ENCODE measurements at places on chromosomes 1 and 21. TPM values are rescaled to one million over a fixed set of nuclear protein-coding genes. Genes with fewer than 3 reads are reported as not detected.

GRCh38 chr1:117590273-117590925 is 15.4 kb upstream of the TENT5C start:
- no peak for DNase-seq

- no peak for DNase-seq
Measured at GRCh38 chr1:58802640-58803399, 19.0 kb upstream of the JUN start.

- DNase-seq, result no peak
Measured at GRCh38 chr1:43540653-43541071, 10.0 kb downstream of the PTPRF start.

DNA sequence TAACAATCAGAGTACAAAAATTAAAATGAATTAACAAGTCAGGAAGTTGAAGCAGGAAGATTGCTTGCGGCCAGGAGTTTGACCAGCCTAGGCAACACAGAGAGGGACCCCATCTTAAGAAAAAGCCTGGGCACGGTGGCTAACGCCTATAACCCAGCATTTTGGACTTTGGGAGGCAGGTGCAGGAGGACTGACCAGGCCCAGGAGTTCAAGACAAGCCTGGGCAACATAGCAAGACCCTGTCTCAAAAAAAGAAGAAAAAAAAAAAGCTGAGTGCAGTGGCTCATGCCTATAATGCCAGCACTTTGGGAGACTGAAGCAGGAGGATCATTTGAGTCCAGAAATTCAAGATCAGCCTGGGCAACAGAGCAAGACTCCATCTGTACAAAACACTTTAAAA is 38.5 kb downstream of the TESK2 start:
- DNase-seq, result no peak

CELSR2 gene
- total RNA-seq, result 1.6 TPM

IKBKE gene
- total RNA-seq, result 5.4 TPM

SLC35A3 gene
- total RNA-seq, result 18.3 TPM
